ENCODE measurements at places on chromosomes 1 and 21. TPM values are rescaled to one million over a fixed set of nuclear protein-coding genes. Genes with fewer than 3 reads are reported as not detected.
A peak's percentile ranks its signal among the peaks of the same experiment; 100 is the strongest.

DNA sequence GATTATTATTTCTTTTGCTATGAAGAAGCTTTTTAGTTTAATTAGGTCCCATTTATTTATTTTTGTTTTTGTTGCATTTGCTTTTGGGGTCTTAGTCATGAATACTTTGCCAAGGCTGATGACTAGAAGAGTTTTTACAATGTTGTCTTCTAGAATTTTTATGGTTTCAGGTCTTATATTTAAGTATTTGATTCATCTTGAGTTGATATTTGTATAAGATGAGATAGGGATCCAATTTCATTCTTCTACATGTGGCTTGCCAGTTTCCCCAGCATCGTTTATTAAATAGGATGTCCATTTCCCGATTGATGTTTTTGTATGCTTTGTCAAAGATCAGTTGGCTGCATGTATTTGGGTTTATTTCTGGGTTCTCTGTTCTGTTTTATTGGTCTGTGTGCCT lies 8.5 kb upstream of the ACBD6 start:
- H3K27ac ChIP-seq, result no peak overlapping the region
- no peaks in the 10 kb centered on the region for H3K27me3 ChIP-seq
- no peak for DNase-seq
- no peaks in the 10 kb centered on the region for H3K4me1 ChIP-seq

DNA sequence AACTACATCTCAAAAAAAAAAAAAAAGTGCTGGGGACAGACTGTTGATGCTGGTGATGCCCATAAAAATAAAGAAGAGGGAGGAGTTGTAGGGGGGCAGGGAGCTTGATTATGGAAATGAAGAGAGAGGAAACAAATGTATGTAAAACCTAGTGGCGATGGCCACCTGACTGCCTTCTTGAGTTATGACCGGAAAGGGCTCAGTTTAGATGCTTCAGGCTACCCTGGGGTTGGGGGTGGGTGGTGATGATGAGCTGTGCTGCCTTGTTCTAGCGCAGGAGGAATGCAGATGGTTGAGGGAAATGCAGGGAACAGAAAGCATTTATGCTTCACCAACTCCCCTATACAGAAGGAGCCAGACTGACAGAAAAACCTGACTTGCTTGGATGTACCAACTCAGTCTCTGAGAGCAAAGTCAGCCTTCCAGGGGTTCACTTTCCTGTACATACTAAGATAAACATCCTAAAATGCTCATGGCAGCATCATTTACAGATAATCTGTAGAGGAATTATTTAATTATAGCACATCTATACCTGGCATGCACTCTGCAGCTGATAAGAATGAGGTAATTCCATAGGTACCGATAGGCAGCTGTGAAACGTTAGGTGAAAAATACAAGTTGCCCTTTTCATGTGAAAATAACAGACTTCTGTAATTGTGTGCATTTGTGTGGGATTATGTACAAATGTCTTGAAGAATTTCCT lies 8.0 kb upstream of the BCAR3 start:
- H3K27me3 ChIP-seq, result no peaks in the 10 kb centered on the region
- DNase-seq, result no peak
- no peak overlapping the region for H3K27ac ChIP-seq
- no peak overlapping the region for H3K4me3 ChIP-seq
- H3K4me1 ChIP-seq, result 0 out of 2 replicates have a peak, but pooled peaks cover 4% of the 10 kb centered on the region

The GRIK3 gene
- total RNA-seq, result 1.7 TPM

The CLIC6 gene
- total RNA-seq, result 0.90 TPM

GRCh38 chr1:20358761-20359263 lies 68.1 kb downstream of the VWA5B1 start:
- H3K27me3 ChIP-seq, result no peaks in the 10 kb centered on the region
- no peaks in the 10 kb centered on the region for H3K4me1 ChIP-seq
- H3K36me3 ChIP-seq, result no peaks in the 10 kb centered on the region
- no peak overlapping the region for H3K4me3 ChIP-seq
- DNase-seq, result peak; percentile 38
- H3K27ac ChIP-seq, result no peak overlapping the region

- no peak overlapping the region for H3K4me3 ChIP-seq
- no peaks in the 10 kb centered on the region for H3K27me3 ChIP-seq
- DNase-seq, result no peak
- H3K36me3 ChIP-seq, result no peaks in the 10 kb centered on the region
- H3K27ac ChIP-seq, result no peak overlapping the region
Observed at GRCh38 chr1:41590331-41590730, 105.8 kb upstream of the EDN2 start.
